ENCODE measurements at places on chromosomes 1 and 21.

DNA sequence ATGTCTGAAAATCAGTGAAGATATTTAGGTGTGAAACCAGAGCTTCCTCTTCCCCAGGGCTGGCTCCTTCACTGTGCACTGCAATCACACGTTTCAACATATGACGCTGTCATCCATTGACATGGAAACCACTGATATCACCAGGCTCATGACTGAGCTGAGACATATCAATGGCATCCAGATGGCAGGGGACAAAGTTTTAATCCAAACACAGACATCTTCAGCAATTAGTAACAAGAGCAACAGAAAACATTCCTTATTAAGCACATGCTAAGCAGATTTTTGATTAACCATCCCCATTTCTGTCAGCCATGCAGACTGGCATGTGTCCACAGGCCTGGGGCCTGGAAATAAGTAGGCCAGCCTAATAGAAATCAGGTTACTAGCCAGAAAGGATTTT lies 108.0 kb upstream of the ADAR start:
- no peak for DNase-seq

DNA sequence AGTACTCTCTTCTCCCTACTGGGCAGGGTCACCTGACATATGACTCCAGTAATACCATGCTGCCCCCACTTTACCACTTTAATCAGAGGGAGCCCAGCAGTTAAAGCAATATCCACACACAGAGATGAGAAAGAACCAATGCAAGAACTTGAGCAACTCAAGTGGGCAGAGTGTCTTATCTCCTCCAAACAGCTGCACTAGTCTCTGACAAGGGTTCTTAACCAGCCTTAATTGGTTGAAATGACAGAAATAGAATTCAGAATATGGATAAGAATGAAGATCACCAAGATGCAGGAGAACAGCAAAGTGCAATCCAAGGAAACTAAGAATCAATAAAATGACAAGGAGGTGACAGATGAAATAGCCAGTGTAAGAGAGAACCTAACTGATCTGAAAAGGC lies 91.0 kb downstream of the KCNT2 start:
- no peak for DNase-seq

DNA sequence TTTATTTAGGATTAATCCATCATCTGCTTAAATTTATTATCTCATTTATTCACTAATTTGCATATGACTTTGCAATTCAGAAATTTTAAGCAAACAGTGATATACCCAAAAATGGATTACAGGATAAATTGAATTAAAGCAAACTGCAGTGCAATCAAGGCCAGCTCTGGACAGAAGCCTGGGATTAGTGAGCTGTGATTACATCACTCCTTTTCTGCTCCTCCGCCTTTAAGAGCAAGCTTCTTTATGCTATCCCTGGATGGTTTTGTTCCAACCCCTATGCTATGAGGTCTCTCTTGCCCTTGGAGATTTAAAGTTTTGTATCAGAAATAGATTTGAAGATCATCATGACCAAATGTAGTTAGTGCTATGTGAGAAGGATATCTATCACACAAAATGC lies 32.6 kb downstream of the GPR52 start:
- DNase-seq: no peak

DNA sequence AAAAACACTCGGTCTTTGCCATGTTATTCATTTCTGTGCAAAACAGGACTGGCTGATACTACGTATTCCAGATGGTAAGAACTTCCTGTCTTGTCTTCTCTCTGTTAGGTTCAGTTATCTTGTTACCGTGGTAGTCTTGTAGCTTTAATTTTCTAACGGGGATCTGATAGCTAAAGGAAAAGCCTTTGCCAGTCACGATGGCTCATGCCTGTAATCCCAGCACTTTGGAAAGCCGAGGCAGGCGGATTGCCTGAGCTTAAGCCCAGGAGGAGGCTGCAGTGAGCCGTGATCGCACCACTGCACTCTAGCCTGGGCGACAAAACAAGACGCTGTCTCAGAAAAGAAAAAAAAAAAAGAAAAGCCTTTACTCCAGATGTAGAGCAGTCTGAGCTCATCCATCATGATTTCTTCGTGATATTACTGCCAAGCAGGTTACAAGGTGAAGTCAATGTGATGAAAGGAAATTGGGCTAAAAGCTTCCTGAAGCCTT lies 11.1 kb upstream of the MSTO1 start:
- no peak for DNase-seq

DNA sequence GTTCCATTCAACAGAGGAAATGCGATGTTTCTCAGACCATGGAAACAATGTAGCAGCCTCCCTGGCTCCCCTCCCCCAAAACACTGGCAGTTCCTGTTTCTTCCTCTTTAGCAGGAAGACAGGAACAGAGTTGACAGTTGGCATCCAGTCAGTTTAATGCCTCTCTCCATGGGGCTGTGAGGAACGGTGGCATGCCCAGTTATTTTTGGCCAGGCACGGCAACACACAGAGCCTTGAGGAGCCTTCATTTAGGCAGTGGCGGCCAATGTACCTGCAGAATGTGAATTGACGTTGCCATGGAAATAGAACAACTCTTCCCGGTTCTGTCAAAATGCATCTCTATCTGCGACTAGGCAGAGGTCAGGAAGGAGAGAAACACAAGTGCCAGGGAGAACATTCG lies 330.6 kb downstream of the DSCAM start:
- no peak for DNase-seq

DNA sequence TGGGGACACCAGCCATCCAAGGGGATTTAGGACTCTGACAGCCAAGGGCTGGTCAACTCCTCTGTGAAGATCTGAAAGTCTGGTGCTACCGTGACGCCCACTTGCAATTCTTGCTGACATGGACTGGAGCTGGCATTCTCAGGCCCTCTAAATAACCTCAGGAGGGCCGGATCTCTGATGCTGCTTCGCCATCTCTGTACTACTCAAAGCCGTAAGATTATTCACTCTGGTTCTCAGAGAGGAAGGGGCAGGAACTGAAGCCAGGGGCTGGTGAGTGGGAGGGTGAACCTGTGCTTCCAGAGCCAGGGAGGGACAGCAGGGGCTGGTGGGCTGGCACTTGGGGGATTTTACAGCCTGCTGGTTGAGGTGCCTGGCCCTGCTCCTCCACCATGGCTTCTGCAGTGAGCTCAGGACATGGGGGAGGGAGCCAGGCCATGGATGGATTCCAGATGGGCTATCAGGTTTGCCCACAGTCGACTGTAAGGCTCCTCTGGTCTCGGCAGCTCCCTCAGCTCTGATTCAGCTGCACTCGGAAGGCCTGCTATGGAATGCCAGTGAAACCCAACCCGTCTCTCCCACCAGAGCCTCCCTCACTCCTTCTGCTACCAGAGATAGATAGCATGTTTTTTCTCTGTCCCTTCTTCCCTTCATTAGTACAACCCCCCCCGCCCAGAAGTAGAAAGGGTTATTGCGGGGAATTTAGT lies 84.5 kb downstream of the PLXNA2 start:
- DNase-seq: no peak

DNA sequence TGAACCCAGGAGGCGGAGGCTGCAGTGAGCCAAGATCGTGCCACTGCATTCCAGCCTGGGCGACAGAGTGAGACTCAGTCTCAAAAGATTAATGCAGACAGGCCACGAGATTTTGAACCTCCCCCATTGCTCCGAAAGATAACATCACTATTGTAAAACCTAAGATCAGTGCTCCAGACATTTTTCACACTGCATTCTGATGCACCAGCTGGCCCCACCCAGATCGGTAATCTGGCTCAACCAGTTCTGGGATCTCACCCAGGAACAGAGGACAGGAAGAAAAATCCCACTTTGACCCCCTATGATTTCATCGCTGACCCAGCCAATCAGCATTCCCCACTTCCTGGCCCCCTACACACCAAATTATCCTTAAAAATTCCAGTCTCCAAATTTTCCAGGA lies 10.7 kb upstream of the CSRP1 start:
- no peak for DNase-seq

DNA sequence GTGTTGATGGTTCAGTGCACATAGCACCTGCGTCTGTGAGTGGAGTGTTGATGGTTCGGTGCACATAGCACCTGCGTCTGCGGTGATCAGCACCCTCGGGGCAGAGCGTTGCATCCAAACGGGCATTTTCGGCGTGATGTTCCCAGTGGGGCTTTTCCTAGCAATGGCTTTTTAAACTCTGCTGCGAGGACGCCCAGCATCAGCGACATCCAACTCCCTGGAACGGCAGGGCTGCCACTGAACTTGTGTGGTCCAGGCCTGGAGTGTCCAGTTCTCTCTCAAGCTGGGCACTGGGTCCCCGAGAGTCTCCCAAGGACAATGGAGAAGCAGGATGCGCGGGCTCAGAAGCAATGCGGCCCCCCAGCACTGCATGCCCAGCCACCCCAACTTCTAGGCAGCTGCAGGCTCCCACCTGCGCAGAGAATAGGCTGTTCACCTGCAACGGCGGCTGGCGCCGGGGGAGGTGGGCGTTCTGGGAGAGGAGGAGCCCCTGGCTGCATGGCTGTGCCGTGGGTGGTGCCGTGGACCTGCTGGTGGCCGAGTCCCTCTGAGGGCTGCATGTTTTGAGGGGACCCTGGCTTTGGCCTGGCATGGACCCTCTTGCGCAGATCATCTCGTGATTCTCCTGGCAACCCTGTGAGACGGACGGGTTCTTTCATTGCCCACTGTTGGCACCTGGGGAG lies 10.1 kb upstream of the C1orf174 start:
- no peak for DNase-seq

GRCh38 chr1:43206600-43207228 lies 34.6 kb downstream of the CFAP57 start:
- DNase-seq: no peak

DNA sequence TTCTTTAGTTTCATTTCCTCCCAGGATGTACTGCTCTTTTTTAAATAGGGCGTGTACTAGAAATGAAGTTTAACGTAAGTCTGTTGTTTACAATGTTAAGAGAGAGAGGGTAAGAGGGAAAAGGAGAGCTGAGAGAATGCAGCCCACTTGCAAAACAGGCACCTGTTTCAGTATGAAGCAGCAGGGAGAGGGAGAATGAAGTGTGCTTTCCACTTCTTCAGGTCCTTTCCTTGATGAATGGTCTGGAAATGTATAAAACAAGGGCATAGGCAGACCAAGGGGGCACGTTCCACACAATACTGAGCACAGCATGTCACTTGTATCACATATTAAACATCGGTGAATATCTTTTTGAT lies 2.0 kb downstream of the KCNA3 start:
- DNase-seq: peak; percentile 40

GRCh38 chr1:246335151-246335550 lies 171.9 kb downstream of the SMYD3 start:
- no peak for DNase-seq

GRCh38 chr21:29725025-29725736 lies 214.6 kb downstream of the GRIK1 start:
- DNase-seq: no peak

- DNase-seq: no peak
Measured at GRCh38 chr1:170716835-170717429, 53.0 kb downstream of the PRRX1 start.

- no peak for DNase-seq
Measured at GRCh38 chr1:12473596-12474362, 144.2 kb downstream of the DHRS3 start.

DNA sequence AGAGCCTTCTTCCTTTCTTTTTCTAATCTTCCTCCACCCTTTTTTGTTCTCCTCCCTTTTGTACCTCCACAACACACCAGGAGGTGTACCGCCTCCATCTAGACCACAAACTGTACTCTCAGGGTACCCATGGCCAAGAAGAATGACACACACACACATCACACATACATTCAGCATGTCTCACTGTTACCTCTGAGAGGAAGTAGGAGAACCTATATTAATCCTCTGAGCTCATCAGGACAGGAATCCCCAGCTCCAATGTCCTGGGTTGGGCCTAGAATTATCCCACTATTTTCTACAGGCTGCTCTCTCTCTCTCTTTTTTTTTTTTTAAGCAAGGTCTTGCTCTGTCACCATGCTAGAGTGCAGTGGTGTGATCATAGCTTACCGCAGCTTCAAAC lies 36.7 kb downstream of the ATP2B4 start:
- no peak for DNase-seq

- no peak for DNase-seq
Measured at GRCh38 chr1:4792565-4792964, 138.2 kb downstream of the AJAP1 start.

GRCh38 chr21:39115576-39116235 lies 67.5 kb downstream of the PSMG1 start:
- DNase-seq: no peak

- DNase-seq: no peak
Measured at GRCh38 chr21:41966872-41967621, 13.2 kb upstream of the C2CD2 start.

DNA sequence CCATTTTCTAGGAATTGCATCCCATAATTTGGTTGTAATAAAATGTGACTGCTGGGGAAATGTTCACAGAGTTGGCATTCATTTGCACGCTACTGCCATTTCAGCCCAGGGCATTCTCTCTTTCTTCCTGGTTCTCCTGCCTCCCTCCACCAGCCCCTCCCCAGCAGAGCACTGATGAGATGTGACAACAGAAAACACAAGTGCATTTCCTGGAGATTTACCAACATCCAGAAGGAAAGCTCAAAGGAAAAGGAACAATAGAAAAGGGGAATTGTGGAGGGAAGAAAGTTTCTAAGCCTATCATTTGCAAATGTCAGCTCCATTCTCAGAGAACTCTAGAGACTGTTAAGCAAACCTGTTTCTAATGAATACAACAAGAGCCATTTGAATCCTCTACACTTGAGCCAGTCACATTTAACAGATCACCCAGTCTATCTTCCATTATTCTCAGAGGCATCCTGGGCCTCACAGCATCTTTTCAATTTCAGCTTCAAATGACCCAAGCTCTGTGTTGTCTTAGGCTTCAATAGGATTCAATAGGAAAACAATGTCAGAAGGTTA lies 395.6 kb upstream of the PBX1 start:
- no peak for DNase-seq

DNA sequence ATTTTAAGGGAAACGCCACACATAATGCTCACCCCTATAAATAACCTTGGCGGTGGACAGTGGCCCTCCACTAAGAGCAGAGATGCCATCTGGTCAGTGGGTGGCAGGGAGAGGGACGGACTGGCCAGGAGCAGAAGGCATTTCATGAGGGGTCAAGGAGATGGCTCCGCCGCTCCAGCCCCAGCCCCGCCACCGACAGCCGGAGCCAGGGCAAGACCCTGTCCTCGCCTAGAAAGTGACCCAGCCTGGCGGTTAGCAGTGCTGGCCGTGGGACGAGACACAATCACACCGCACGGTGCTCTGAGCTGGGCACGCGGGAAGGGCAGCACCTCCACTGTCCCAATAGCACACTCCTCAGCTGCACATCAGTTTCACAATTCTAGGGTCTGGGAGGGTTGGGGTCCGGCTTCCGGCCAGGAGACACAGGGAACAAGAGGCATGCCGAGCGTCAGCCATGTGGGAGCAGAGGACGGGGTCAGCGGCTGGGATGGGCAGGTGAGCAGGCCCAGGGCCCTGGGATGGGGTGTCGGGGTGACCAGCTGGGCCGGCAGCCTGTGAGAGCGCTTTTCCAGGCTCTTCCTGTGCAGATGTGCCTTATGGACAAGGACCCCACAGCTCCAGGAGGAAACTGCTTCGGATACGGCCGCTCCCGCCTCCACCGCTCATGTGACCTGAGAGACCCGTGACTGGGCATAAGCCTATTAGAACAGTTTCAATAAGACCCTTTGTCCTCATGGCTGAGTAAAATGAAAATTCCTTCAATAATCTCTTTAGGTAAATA lies 5.7 kb downstream of the SLC19A1 start:
- DNase-seq: no peak

GRCh38 chr1:227885648-227886502 lies 61.9 kb downstream of the WNT9A start:
- no peak for DNase-seq
